ENCODE measurements at places on chromosomes 4 and X.

DNA sequence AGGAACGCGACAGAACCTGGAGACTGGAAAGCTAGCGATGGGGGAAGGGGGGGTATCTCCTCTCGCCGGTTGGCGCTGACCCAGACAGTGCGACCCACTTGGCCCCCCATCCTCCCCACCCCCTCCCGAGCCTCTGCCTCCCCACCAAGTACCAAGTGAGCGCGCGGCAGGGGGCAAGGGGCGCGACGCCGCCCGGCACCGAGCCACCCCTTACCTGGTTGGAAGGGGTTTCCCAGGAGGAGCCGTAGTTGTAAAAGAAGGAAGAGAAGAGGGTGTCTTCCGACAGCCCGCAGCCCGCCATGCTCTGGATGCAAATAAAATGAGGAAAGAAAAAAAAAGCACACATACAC is 112.2 kb downstream of the DHX15 start:
- no peak for DNase-seq

GRCh38 chr4:125315576-125316400 is 1.0 kb downstream of the FAT4 start:
- no peak for DNase-seq

DNA sequence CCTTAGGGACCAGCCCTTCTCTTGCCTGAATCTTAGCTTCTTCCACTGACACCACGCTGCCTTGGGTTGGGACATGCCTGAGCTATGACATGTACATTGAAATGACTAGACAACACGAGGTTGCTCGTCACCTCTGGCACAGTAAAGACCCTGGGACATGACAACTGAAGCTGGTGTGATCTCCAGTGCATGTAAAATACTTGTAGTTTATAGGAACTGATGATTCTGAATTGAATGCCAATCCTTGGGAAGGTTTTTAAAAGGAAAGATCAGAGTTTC is 100.7 kb upstream of the PGRMC2 start:
- no peak for DNase-seq

DNA sequence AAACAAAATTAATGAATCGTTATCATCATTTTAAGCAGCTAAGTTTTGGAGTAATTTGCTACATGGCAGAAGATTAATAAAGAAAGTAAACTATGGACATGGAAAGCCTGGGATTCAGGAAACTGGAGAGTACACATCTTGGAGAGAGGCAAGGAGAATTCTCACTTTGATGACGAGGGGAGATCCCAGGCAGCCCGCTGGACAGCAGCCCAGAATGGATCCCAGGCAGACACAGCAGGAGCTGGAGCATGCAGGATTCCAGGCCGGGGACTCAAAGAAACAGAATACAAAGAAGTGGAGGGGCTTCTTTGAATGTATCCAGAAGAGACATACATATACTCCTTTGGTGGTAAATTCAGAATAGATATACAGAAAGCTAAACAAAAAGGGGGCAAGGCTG is 118.0 kb upstream of the ATP6AP2 start:
- no peak for DNase-seq

- no peak for DNase-seq
Measured at GRCh38 chrX:46693149-46693548, 65.8 kb downstream of the SLC9A7 start.

GRCh38 chr4:186150926-186151325 is 40.4 kb upstream of the CYP4V2 start:
- no peak for DNase-seq

Data from activated CD8-positive, alpha-beta memory T cell treated with anti-CD3 and anti-CD28 coated beads for 4 hours (primary cell).